Cortex of kidney (tissue), 1 donor: ENCODE measurements at places on chromosomes 6 and 20.

GRCh38 chr6:163984124-163984936 is 569.8 kb downstream of the QKI start:
- no peak for DNase-seq

DNA sequence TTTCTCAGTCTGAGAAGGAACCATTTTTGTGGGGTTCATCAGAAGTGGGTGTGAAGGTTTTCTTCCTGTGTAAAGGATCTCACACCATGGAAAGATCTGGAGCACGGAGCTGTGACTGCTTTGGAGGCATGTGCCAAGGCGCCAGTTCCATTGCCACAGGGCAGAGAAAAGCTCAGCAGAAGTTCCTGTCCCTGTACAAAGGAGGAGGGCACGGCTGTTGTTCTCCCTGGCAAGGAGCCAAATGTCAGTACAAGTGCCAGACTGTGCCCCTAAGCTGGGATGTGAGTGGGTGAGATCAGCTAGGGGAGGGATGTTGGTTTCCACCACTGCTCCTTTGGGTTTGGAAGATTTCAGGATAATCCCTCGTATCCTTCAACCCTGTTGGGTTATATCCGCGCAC is 117.3 kb downstream of the CRYBG1 start:
- DNase-seq, result no peak

GRCh38 chr6:150053450-150053849 is 15.5 kb downstream of the ULBP3 start:
- no peak for DNase-seq

GRCh38 chr6:2244261-2245102 is 923 bp downstream of the GMDS start:
- DNase-seq, result no peak

GRCh38 chr20:11030351-11030750 is 356.6 kb upstream of the JAG1 start:
- DNase-seq, result no peak

DNA sequence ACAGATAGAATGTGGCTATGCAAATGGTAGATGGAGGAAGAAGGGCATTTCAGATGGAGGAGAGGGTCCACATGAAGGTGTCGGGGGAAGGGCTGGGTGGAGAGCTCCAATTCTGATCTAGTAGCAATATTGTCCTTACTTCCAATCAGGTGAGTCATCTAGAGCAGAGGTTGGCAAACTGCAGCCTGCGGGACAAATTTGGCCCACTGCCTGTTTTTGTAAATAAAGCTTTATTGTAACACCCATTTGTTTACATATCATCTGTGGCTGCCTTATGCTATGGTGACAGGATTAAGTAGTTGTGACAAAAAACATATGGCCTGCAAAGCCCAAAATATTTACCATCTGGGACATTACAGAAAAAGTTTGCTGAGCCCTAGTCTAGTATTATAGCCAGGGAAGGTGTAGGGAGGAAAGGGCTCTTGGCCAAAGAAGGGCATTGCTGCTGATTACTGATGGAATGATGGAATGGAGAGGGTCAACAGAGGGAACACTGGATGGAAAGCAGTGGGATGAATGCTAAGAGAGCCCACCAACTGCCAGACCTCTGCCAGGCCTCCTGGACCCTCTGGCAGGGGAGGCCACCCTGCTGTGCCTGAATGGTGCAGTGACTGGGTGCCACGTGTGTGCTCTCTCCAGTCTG is 79.8 kb downstream of the SLC22A23 start:
- no peak for DNase-seq

GRCh38 chr6:23445157-23445710 is 680.8 kb upstream of the NRSN1 start:
- DNase-seq, result no peak
